ENCODE measurements at places on chromosomes 16 and 17.

DNA sequence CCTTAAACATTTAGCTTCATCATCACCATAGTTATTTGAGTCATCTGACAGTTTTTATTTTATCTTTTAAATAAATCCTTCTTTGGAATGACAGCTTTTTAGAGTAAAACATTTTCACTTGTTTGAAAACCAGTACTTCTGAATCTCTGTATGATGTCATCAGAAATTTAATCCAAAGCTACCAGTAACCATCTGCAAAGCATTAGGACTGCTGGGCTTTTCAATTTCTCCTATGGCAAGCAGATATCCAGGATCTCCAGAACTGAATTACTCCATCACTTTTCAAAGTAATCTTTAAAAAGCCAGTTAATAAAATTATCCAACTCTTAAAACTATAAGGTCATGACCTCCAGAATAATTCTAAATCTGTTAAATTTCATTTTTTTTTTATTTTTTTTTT lies 51.5 kb downstream of the CHCT1 start:
- DNase-seq, result no peak

GRCh38 chr17:41547921-41548843 lies 20.1 kb upstream of the KRT19 start:
- peak; percentile 80 for DNase-seq

- no peak for DNase-seq
Measured at GRCh38 chr16:8326232-8326631, 264.1 kb downstream of the TMEM114 start.

GRCh38 chr17:6097005-6097279 lies 26.8 kb downstream of the WSCD1 start:
- DNase-seq, result no peak
